ENCODE measurements at places on chromosomes 6 and 20. TPM values are rescaled to one million over a fixed set of nuclear protein-coding genes. Genes with fewer than 3 reads are reported as not detected.

Gene CLPSL2
- not detected for polyA plus RNA-seq

Gene BPIFA2
- polyA plus RNA-seq, result not detected

Gene SOBP
- 9.7 TPM for polyA plus RNA-seq

Gene CST4
- not detected for polyA plus RNA-seq

Gene NRSN1
- polyA plus RNA-seq, result not detected

Gene PDYN
- not detected for polyA plus RNA-seq

Gene HCK
- polyA plus RNA-seq, result 2.3 TPM

Gene KCNK15
- polyA plus RNA-seq, result 0.22 TPM

Gene ATP6V1G2
- 0.88 TPM for polyA plus RNA-seq

Gene CALHM4
- polyA plus RNA-seq, result 0.09 TPM

Gene OR14J1
- polyA plus RNA-seq, result not detected

Gene MPIG6B
- 0.13 TPM for polyA plus RNA-seq

Gene ACSS1
- polyA plus RNA-seq, result 29.7 TPM

Gene XKR7
- polyA plus RNA-seq, result not detected

Gene CD93
- polyA plus RNA-seq, result 24.9 TPM

Gene EIF2S2
- 22.2 TPM for polyA plus RNA-seq
